Activated CD4-positive, alpha-beta T cell treated with anti-CD3 and anti-CD28 coated beads, Interleukin-2, amount 10 ng/mL, durations not matched to agents 24 days and 14 days (primary cell): ENCODE measurements at places on chromosomes 5 and 9. TPM values are rescaled to one million over a fixed set of nuclear protein-coding genes. Genes with fewer than 3 reads are reported as not detected.

- H3K27me3 ChIP-seq, result no peaks in the 10 kb centered on the region
- H3K4me3 ChIP-seq, result no peak overlapping the region
- no peak for DNase-seq
- H3K36me3 ChIP-seq, result no peaks in the 10 kb centered on the region
- no peak overlapping the region for H3K27ac ChIP-seq
These were observed 154.8 kb upstream of the KLF9 start for GRCh38 chr9:70569070-70569772.

DNA sequence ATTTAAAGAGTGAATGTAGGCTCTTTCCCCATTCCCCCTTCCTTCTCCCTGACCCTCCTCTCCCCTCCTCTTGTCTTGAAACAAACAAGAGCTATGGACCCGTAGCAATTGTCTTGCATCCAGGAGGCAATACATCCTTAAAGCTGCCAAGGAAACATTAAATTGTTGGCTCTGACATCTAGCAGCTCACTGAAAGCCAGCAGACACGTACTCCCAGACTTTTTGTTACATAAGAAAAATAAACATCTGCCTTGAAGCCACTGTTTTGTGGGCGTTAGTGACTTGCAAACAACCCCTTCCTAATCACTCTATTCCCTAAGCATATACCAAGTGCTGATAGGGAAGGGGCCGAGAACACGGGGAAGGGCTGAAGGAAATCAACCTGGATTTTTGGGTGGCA lies 8.6 kb downstream of the SLC45A2 start:
- no peak overlapping the region for H3K4me3 ChIP-seq
- H3K4me1 ChIP-seq, result peaks cover 10% of the 10 kb centered on the region
- no peaks in the 10 kb centered on the region for H3K36me3 ChIP-seq
- no peak for DNase-seq

- no peak for DNase-seq
- no peaks in the 10 kb centered on the region for H3K27me3 ChIP-seq
- H3K4me1 ChIP-seq, result peaks cover 2% of the 10 kb centered on the region
- H3K27ac ChIP-seq, result no peak overlapping the region
These were observed 11.4 kb downstream of the BASP1 start for GRCh38 chr5:17228821-17229291.

DNA sequence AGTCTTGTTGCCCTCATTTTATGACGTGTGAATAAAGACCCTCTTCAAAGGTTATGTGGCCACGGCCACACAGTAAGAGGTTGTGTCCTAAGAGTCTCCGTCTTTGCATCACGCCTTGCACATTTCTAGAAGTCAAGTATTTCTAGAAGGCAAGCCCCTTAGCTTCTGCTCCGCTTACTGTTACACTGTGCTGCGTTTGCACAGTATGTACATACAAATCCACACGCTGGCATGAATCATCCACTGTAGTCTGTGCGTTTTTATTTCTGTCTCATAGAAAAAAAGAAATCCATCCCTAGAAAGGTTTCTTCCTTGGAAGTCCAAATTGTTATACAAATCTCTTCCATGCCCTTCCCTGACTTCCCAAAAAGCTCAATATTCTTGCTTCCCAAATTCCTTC lies 21.4 kb upstream of the ICE1 start:
- no peaks in the 10 kb centered on the region for H3K36me3 ChIP-seq
- H3K4me1 ChIP-seq, result no peaks in the 10 kb centered on the region
- H3K27me3 ChIP-seq, result no peaks in the 10 kb centered on the region
- no peak overlapping the region for H3K27ac ChIP-seq

DNA sequence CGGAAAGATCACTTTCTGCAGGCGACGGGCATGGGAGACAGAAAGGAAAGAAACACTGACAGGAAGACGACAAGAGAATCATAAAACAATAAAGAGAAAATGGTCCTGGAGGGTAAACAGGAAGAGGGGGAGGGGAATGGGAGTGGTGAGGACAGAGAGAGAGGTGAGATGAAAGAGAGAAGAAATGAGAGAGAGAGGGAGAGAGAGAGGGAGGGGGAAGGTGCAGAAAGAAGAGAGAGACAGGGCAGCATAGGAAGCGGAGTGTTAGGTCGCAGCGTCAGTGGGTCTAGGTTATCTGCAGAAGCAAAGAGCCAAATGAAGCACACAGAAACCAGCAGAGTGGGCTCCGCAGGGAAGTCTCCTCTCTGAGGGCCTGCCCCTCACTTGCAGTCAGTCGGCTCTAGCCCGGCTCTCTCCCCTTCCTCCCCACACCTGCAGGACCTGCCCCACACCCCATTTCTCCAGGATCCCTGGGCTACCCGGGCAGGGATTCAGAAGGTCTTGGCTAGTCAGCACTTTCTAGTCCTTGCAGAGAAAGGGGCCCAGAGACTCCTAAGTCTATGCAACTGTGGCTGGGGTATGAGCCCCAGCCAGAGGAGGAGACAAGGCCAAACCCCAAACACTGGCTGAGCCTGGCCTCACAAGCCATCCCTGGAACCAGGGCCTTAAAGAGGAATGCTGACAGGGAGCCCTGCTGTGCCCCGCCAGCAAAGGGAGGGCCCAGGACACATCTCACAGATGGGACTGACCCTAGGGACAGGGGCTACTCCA lies 29.7 kb upstream of the MEIKIN start:
- H3K4me1 ChIP-seq, result peaks cover 30% of the 10 kb centered on the region
- DNase-seq, result peak; percentile 76
- peaks cover 16% of the 10 kb centered on the region for H3K36me3 ChIP-seq
- peaks cover 2% of the 10 kb centered on the region for H3K27me3 ChIP-seq
- H3K4me3 ChIP-seq, result peak overlapping the region; percentile 84

DNA sequence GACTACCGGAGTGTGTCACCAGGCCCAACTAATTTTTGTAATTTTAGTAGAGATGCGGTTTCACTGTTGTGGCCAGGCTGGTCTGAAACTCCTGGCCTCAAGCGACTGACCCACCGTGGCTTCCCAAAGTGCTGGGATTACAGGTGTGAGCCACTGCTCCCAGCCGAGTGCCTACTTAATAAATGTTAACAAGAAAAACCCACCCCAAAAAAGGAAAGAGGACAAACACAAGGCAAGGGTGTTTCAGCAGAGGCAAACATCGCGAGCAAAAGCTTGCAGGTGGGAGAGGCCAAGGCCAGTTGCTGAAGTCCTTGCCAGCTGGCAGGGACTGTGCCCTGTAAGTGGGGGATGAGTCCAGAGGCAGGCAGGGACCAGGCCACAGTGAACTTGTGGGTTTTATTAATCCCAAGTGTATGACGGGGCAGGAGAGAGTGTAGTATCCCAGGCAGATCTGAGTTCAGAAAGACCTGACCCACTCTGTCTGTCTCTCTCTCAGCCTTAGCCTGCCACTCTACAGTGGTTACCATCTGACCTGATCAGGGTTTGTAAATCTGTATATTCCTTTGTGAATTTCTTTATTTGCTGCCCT lies 6.4 kb upstream of the FPGS start:
- H3K27me3 ChIP-seq, result no peaks in the 10 kb centered on the region
- no peak for DNase-seq
- H3K4me3 ChIP-seq, result peak overlapping the region; percentile 70
- peak overlapping the region; percentile 88 for H3K27ac ChIP-seq

DNA sequence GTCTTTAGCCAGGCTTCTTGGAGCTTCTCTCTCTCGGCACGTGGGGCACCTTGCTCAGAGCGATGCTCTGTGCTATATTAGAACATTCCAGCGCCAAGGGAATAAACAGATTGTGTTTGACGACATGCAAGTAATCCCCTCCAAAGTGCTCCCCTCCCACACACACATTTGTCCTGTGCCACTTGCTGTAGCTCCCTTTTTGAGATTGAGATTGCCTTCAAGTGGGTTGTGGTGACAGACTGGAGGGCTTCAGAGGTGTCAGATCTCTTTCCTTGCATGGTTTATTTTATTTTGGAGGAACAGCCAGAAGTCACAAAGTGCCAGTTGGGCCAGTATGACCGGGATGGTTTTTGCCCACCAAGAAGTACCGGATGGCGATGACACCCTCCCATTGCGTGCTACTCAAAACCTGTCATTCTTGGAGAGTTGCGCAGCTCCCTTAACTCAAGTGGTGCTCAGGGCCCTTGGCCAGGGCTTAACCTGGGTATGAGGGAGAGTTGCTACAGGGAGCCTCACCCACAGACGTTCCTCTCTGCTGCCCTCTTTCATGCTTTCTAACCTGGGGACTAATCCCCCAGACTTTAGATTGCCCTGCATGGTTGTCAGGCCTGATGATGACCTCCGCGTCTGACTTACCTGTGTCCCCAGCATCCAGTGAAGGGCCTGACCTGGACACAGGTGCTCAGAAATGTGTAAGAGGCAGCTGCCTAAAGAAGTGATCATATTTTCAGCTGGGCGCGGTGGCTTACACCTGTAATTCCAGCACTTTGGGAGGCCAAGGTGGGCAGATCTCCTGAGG lies 18.8 kb upstream of the RPL26L1 start:
- no peak for DNase-seq
- no peaks in the 10 kb centered on the region for H3K27me3 ChIP-seq
- no peak overlapping the region for H3K4me3 ChIP-seq
- no peak overlapping the region for H3K27ac ChIP-seq

GRCh38 chr9:95078511-95078910 lies 239.0 kb downstream of the FANCC start:
- no peak overlapping the region for H3K4me3 ChIP-seq
- H3K4me1 ChIP-seq, result no peaks in the 10 kb centered on the region
- DNase-seq, result no peak
- no peaks in the 10 kb centered on the region for H3K36me3 ChIP-seq
- no peak overlapping the region for H3K27ac ChIP-seq

GRCh38 chr5:160835818-160836528 lies 16.0 kb downstream of the ATP10B start:
- H3K4me3 ChIP-seq, result no peak overlapping the region
- no peaks in the 10 kb centered on the region for H3K36me3 ChIP-seq
- H3K4me1 ChIP-seq, result no peaks in the 10 kb centered on the region
- H3K27ac ChIP-seq, result no peak overlapping the region

DNA sequence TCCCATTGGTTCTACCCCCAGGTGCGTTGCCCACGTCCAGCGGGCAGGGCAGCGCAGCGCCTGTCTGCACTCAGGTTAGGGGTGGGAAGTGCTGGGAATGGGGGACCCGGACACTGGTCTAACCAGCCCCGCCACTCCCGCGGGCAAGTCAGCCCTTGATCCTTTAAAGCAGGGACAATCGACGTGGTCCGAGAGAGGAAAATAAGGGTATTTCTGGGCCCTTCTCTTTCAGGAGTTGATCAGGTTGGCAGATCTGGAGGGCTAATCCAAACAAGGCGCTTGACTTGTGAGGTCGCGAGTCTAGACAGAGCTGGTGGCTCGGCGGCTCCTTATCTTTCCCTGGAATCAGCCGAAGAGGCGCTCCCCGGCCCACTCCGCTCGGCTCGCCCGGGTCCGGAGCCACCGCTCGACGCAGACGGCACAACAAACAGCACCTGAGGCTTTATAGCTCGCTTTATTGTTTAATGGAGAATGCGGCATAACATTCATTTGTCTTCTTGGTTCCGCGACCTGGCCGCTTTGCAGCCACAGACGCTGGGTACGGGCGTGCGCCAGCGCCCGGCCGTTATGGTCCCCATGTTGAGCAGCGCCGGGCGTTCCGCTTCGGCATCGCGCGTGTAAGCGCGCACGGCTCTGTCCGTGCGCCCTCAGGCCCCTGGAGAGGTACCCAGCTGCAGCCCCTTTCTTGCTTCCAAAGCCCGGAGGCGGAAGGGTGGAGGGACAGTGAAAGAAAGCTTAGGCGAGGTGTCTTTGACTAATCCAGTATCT lies 15.8 kb downstream of the ISL1 start:
- no peaks in the 10 kb centered on the region for H3K36me3 ChIP-seq
- no peak overlapping the region for H3K27ac ChIP-seq
- peaks cover 50% of the 10 kb centered on the region for H3K27me3 ChIP-seq
- H3K4me3 ChIP-seq, result no peak overlapping the region

- no peaks in the 10 kb centered on the region for H3K36me3 ChIP-seq
- no peak overlapping the region for H3K4me3 ChIP-seq
- H3K4me1 ChIP-seq, result peaks cover 5% of the 10 kb centered on the region
- H3K27ac ChIP-seq, result no peak overlapping the region
These were observed 325.2 kb upstream of the RPS23 start for GRCh38 chr5:82603033-82603987.

DNA sequence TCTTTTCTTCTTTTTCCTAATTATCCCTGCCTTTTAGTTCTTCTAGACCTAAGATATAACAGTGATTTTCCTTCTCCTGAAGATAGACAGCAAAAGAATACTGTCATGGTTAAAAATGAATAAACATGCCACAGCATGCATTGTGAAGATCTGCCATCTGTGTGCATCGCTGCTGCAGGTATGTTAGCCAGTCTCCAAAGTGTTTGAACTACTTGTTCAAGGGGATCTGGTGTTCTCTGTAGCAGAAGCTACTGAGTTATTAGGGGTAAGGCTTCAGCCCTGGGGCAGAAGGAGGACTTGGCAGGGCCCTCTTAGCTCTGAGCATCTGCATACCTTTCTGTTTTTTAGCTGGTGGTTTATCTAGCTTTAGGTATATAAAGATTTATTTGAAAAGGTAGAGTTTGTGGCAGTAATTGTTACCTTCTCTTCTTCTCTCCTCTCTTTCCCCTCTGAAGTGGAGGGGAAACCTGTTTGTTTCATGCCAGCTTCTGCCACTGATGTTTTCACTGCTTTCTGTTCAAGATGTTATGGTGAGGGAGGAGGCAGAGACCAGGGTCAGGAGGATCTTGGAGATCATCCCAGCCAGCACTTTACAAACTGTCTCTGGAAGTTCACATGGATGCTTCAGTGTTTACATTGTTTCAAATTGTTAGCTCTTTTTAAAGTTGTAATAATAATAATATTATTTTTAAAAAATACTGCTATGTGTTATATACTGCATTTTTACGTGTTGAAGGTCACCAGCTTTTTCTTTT lies 25.2 kb downstream of the GALNT10 start:
- peaks cover 66% of the 10 kb centered on the region for H3K4me1 ChIP-seq
- H3K27ac ChIP-seq, result peak overlapping the region; percentile 73
- no peak for DNase-seq
- no peaks in the 10 kb centered on the region for H3K27me3 ChIP-seq

GRCh38 chr9:69900406-69900805 lies 79.8 kb downstream of the CFAP95 start:
- H3K27ac ChIP-seq, result no peak overlapping the region
- no peak for DNase-seq
- no peak overlapping the region for H3K4me3 ChIP-seq

DNA sequence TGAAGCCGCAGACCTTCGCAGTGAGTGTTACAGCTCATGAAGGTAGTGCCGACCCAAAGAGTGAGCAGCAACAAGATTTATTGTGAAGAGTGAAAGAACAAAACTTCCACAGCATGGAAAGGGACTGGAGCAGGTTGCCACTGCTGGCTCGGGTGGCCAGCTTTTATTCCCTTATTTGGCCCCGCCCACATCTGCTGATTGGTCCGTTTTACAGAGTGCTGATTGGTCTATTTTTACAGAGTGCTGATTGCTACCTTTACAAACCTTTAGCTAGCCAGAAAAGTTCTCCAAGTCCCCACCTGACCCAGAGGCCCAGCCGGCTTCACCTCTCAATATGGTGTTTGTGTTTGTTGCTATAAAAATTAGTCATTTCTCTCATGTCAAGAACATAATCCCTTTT lies 49.7 kb downstream of the RECK start:
- H3K4me1 ChIP-seq, result no peaks in the 10 kb centered on the region
- no peak overlapping the region for H3K27ac ChIP-seq
- no peak for DNase-seq
- no peak overlapping the region for H3K4me3 ChIP-seq
- no peaks in the 10 kb centered on the region for H3K27me3 ChIP-seq
- H3K36me3 ChIP-seq, result peaks cover 18% of the 10 kb centered on the region

The TBC1D2 gene
- total RNA-seq, result 1.6 and 1.8 TPM in 2 replicates

The FOXI1 gene
- 0.09 TPM in 1 of 2 replicates, not detected in the other for total RNA-seq

The TXNDC8 gene
- total RNA-seq, result not detected in 2 replicates

The SPINK6 gene
- not detected in 2 replicates for total RNA-seq

The TMEM252 gene
- not detected in 2 replicates for total RNA-seq

The LURAP1L gene
- not detected in 2 replicates for total RNA-seq

The IFNE gene
- total RNA-seq, result not detected in 2 replicates

The CCNI2 gene
- 39.5 and 42.7 TPM in 2 replicates for total RNA-seq

The RNF20 gene
- 37.9 and 43.8 TPM in 2 replicates for total RNA-seq
